Brain pericyte (primary cell): ENCODE measurements at places on chromosomes 13 and 19.

DNA sequence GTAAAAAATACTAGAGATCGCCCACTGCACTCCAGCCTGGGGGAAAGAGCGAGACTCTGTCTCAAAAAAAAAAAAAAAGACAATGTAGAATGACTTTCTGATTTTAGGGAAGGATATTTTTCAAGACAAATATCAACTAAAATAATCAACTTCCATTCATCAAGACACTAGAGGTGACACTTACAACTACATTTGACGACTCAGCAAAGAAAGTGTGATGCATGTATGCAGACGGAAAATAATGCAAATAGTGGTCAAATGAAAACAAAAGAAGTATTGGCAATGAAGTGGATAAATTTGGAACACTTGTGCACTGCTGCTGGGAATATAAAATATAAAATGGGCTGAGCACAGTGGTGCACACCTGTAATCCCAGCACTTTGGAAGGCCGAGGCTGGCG lies 12.2 kb downstream of the TMEM161A start:
- no peak for DNase-seq

GRCh38 chr13:70835371-70835770 lies 727.1 kb upstream of the KLHL1 start:
- no peak for DNase-seq

DNA sequence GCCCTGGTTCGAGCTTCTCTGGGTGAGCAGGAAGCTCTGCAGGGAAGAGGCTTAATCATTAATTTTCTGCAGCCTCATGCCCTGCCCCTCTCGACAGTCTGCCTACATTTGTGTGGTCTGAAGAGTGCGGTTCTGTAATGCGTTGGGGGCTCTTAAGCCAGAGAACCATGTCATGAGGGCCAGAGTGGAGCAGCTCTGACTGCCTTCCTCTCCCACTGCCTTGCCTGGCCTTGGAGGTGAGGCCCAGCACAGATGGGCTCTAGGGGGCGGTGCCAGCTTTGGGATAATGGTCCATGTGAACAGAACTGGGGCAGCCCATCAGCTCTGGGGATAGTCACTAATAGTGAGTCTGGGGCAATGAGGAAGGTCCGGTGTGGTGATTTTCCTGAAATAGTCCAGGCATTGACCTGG lies 5.7 kb downstream of the FGF9 start:
- no peak for DNase-seq

- DNase-seq: no peak
These were observed 9.7 kb downstream of the CTU1 start for GRCh38 chr19:51098365-51099046.

GRCh38 chr13:114315074-114315785 lies 927 bp downstream of the CHAMP1 start:
- no peak for DNase-seq

DNA sequence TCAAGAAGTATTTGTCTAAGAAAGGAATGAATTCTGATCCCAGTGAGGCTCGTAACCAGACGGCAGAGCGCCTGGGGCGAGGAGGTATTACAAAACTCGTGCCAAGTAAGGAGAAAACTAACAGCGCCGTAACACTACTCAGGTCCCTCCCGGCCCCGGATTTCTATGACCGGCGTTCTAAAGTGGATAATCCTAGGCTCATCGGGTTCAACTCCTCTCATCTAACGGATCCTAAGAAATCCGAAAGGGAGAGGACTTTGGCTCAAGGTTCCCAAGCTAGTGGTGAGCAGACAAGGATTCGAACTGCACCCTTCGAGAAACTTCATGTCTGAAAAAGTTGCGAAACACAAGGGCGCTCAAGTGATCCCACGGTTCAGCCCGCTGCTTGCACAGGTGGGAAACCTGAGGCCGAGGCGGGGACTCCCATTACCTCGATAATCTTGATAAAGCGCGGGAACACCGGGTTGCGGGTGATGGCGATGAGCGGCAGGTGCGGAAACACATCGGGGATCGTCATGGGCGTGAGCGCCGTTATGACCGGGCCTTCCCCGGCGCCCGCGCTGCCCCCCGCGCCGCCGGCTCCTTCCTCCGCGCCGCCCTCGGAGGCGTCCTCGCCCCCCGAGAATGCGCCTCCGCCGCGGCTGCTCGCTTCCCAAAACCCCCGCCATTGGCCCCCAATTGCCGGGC lies 529 bp downstream of the LONP1 start:
- DNase-seq: no peak

DNA sequence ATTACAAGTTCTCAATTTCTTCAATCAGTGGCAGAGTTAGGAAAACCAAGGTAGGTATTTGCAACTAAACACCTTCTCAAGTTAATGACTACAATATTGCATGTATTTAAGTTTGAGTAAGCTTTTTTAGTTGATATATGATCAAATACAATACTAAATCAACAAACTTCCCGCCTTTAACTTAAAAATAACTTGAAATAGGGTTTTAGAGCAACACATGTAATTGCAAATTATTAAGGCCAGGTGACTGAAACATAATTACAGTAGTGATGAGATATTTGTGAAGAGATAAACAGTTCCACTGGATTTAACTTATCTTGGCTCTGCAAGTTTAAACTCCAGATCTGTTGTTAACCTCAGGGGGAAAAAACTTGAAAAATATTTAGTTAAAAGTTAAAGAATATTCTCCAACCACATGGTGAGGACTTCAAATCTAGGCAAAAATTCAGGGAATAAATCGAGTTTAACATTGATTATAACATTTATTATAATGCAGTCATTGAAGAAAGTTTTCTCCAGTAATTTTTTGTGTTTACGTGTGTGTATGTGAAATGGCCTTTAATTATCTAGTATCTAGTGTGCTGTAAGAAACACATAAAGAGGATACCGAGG lies 3.6 kb downstream of the DACH1 start:
- DNase-seq: no peak

GRCh38 chr13:73731564-73731963 lies 402.6 kb downstream of the KLF12 start:
- DNase-seq: no peak

GRCh38 chr19:3508771-3509535 lies 2.8 kb downstream of the FZR1 start:
- DNase-seq: no peak

GRCh38 chr13:33537676-33538075 lies 252.1 kb upstream of the STARD13 start:
- no peak for DNase-seq

GRCh38 chr13:102012299-102013293 lies 389.3 kb downstream of the FGF14 start:
- DNase-seq: no peak

DNA sequence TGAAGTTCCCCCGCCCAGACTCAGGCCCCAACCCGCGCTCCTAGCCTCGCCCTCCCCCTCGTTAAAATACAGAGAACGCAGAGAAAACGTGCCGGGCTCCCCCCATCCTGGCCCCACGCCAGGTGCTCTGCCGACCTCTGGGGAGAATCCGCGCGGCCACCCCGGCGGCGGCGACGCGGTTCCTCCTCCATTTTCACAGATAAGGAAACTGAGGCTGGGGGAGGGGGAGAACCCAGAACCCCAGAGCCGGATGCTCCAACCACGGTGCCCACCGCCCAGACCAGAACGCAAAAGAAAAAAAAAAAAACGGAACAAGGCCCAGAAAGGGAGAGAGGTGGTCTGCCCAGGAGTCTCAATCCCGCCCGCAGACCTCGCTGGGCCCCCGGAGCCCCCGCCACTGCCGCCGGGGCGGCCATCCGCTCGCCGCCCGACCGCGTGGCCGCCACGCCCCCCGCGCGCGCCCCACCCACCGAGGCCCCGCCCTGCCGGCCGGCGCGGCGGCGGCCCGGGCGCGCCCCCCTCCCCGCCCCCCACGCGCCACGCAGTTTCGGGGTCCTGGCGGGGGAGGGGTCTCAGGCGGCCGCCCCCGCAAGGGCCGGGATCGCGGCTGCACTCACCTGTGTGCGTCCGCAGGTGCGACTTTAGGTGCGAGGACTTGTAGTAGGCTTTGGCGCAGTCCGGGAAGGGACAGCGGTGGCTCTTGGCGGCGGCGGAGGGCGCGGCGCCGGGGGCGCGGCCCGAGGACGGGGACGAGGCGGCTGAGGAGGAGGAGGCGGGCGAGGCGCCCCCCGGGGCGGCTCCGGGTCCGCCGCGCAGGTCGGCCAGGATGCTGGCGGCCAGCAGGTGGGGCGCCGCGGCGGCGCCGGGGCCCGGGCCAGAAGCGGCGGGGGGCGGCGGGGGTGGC lies 703 bp downstream of the KLF16 start:
- no peak for DNase-seq

- no peak for DNase-seq
These were observed 855.1 kb downstream of the SLITRK5 start for GRCh38 chr13:88526186-88526852.

GRCh38 chr13:41955605-41956004 lies 5.3 kb downstream of the VWA8 start:
- no peak for DNase-seq

DNA sequence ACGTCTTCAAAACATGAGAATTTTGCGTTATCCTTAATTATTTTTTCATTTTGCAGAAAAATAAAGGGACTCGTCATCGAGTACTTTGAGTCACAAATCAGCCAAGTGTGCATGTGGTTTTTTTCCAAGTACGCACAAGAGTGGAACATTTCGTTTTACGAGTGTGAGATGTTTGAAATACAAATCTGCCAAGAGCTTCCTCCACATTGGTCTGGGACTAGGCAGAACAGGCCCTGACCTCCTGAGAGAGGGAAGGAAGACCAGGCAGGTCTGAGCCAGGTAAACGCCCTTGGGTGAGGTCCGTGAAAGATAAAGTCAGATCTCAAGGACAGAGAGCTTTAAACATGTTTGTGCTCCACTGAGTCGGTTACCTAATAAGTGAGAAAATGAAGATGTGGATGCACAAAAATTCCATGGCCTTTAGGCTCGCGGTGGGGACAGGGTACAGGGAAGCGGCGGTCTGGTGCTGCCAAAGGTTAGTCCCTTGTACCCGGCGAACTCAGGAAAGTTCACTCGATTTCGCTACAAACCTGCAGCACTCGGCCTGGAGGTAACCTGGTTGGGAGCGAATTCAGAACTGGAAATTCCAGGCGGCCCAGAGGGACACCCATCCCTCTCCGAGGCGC lies 473 bp upstream of the ITM2B start:
- no peak for DNase-seq

DNA sequence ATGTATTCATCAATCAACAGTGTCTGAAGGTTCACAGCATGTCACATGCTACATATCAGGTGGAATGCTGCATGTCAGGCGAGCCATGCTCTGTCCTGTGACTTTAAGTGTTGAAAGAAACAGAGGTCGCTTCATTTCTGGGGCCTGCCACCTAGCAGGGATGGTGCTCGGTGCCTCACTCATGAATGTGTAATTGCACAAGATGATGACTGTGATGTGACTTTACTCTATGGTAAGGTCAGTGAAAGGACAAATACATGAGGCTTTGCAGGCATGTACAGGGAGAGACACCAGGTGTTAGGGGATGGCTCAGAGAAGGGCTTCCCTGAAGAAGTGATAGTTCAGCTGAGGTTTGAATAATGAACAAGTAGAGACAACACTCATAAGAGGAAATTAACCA lies 66.7 kb downstream of the FRY start:
- DNase-seq: no peak

- peak; percentile 12 for DNase-seq
These were observed 26.5 kb upstream of the LSM14A start for GRCh38 chr19:34145741-34146202.

DNA sequence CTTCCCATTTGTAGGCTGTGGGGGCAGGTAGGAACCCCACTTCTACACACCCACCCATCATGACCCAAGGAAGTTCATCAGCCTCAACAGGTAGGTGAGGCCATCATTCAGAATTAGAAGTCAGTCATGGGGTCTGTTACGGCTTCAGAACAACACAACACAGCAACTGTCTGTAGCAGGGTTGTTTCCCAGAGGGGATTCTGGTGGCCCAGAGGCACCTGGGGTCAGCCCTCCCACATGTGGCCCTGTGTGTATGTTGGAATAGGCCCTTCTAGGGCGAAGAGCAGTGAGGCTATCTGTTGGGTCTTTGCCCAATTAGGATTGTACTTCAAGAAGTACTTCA lies 3.4 kb downstream of the IGFLR1 start:
- no peak for DNase-seq

DNA sequence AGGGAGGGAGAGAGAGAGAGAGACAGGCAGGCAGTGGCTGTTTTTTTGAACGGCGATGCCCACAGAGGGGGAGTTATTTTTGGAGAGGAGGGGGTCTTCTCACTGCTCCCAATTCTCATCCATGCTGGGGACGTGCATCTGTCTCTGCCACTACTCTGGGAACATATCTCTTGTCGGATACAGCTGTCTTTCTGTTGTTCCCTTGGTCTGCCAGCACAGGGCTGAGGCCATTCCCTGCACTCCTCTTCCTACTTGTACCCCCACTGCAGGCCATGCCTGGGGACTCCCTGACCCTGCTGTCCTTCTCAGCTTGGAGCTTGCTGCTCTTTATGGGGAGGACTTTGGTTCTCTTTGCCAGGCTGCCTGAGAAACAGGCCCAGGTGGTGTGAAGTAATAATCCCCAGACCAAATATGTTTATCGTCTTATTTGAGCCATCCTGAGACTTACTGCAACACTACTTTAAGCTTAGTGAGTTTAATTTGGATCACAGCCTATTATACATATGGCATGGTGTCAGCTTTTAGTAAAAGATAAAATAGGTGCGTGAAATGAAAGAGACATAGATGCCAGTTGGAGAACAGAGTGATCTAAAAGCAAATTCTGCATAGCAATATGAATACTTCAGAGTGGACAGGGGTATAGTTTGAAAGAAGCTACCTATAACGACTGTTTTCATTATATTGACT lies 19.1 kb downstream of the LRCH1 start:
- DNase-seq: no peak

- no peak for DNase-seq
These were observed 219.1 kb upstream of the NBEA start for GRCh38 chr13:34722922-34723321.

GRCh38 chr19:48962029-48962848 lies 2.9 kb upstream of the FTL start:
- no peak for DNase-seq

GRCh38 chr19:2249880-2250765 lies 1.0 kb downstream of the AMH start:
- no peak for DNase-seq

GRCh38 chr13:40207001-40207478 lies 459.4 kb downstream of the FOXO1 start:
- DNase-seq: no peak

DNA sequence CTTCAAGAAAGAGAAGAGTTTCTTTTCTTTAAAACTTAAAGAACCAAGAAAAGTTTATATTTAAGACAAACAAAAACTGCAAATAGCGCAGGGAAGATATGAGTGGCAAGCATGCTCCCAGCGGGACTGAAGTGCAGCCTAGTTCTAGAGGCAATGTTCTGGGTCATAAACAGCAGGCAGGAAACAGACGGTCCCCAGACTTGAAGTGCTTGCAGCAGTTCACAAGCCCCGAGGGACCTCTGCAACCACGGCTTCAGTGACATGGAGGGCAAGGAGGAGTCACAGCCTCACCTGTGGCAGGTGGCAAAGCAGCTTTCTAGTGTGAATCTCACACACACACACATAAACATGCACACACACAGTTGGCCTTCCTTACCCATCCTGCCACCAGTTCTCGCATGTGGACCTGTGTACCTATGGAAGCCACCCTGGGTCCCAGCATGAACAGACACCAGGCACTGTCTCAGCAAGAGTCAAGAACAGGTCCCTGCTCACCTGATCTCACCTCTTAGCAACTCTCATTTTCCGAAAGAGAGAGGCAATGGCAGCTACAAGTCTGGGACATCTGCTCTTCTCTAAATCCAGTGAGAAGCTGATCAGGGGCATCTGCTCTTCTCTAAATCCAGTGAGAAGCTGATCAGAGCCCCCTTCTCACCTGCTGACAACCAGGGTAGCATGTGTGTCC lies 162.0 kb downstream of the EFNB2 start:
- no peak for DNase-seq
